ENCODE measurements at places on chromosomes 16 and 17. TPM values are rescaled to one million over a fixed set of nuclear protein-coding genes. Genes with fewer than 3 reads are reported as not detected.

GRCh38 chr17:77675411-77675810 is 283.1 kb upstream of the TNRC6C start:
- H3K27ac ChIP-seq: no peak overlapping the region
- no peaks in the 10 kb centered on the region for H3K36me3 ChIP-seq

DNA sequence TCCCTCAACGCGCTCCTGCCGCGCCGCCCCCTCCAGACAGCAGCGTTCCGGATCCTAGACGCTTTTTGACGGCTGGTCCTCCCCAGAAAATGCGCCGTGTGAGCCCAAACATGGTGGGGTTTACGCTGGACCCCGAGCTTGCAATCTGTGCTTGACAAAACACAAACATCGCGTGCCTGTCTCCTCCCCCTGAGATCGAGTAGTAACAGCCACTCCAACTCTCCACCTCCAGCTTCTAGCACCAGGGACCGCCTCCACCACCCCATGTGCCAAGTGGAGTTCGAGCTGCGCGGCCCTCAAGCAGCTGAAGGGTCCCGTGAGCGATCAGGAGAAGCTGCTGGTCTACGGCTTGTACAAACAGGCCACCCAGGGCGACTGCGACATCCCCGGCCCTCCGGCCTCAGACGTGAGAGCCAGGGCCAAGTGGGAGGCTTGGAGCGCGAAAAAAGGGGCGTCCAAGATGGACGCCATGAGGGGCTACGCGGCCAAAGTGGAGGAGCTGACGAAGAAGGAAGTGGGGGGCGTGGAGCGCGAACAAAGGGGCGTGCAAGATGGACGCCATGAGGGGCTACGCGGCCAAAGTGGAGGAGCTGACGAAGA is 656 bp upstream of the GEMIN4 start:
- peak; percentile 76 for DNase-seq
- H3K4me1 ChIP-seq: peaks cover 17% of the 10 kb centered on the region
- no peaks in the 10 kb centered on the region for H3K27me3 ChIP-seq
- peak overlapping the region; percentile 86 for H3K4me3 ChIP-seq
- peak overlapping the region; percentile 89 for H3K27ac ChIP-seq

GRCh38 chr17:7213895-7214299 is 5.7 kb downstream of the DLG4 start:
- peak overlapping the region; percentile 46 for H3K4me3 ChIP-seq
- no peaks in the 10 kb centered on the region for H3K27me3 ChIP-seq
- no peaks in the 10 kb centered on the region for H3K36me3 ChIP-seq

DNA sequence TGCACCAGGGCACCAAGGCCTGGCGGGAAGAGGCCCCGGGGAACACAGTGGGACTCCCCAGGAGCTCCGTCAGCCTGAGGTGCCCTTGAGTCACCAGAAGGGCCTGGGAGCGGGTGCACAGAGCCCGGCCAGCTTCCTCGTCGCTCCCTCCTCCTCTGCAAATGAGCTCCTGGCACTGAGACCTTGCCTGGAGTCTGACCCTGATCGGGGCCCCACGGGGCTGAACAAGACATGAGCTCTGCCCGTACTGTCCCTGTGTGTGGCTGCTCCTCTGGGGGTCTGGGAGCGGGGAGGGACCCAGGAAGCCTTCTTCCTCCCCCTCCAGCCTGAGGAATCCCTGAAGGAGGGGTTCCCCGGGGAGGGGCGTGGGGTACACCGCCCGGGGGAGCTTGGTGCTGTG is 36.4 kb upstream of the SSTR5 start:
- DNase-seq: peak; percentile 59
- no peak overlapping the region for H3K27ac ChIP-seq
- no peaks in the 10 kb centered on the region for H3K4me1 ChIP-seq
- no peaks in the 10 kb centered on the region for H3K36me3 ChIP-seq
- no peaks in the 10 kb centered on the region for H3K27me3 ChIP-seq

DNA sequence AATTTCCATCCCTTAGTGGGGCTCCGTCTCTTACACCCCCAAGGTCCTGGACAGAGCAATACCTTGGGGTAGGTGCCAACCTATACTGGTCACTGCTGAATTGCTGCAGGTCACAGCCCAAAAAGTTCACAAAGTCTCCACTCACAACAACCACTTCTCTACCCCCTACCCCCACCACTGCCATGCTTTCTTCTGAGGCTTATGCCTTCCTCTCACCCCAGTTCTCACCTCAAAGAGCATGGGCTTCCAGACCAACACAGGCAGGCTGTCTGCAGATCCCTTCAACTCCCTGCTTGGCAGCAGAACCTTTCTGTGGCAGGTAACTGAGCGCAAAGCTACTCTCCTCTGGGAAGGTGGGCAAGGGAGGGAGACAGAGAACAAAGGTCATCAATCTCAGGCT is 35.5 kb downstream of the C16orf78 start:
- DNase-seq: no peak
- H3K36me3 ChIP-seq: no peaks in the 10 kb centered on the region
- H3K4me3 ChIP-seq: no peak overlapping the region

DNA sequence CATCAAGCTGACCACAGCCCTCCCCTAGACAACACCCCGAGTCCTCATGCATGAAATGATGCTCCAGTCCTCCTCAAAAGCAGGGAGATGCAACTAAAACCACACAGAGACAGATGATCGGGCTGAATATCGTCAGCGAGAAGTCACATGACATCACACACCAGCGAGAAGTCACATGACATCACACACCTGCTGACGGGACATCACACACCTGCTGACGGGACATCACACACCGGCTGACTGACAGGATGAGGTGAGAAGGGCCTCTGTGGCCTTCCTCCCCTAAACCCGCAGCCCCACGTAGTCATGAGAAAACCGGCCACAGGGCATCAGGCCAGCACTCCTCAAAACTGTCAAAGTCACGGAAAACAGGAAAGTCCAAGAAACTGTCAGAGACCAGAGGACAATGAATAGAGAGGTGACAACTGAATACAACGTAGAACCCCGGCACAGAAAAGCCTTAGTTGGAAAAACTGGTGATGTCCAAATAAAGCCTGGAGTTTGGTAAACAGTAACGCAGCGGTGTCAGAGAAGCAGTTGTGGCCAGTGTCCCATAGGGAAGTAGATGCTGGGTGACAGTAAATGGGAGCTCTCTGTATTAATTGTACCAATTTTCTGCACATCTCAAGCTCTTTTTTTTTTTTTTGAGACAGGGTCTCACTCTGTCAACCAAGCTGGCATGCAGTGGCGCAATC is 14.3 kb downstream of the LITAF start:
- H3K27me3 ChIP-seq: no peaks in the 10 kb centered on the region
- no peak for DNase-seq
- peak overlapping the region; percentile 6 for H3K27ac ChIP-seq
- H3K36me3 ChIP-seq: no peaks in the 10 kb centered on the region

MFSD11 gene
- total RNA-seq: 46.8 TPM

SLC6A4 gene
- total RNA-seq: not detected

CHRNE gene
- 0.45 TPM for total RNA-seq

C17orf67 gene
- total RNA-seq: 1.8 TPM

HOXB4 gene
- total RNA-seq: not detected

All from stomach (tissue), 19 donors.